ENCODE measurements at places on chromosomes 13 and 19. TPM values are rescaled to one million over a fixed set of nuclear protein-coding genes. Genes with fewer than 3 reads are reported as not detected.

The ZNF497 gene
- total RNA-seq, result 6.6 TPM

The CADM4 gene
- 49.4 TPM for total RNA-seq

The MAST1 gene
- total RNA-seq, result 2.4 TPM

The WDR88 gene
- total RNA-seq, result not detected

The ODAD3 gene
- 2.7 TPM for total RNA-seq

The KLK15 gene
- total RNA-seq, result 8.5 TPM

The GPR12 gene
- 0.05 TPM for total RNA-seq

The RFX1 gene
- 9.2 TPM for total RNA-seq

GRCh38 chr13:20969182-20969581, 66.6 kb upstream of the XPO4 start:
- no peaks in the 10 kb centered on the region for H3K4me1 ChIP-seq
- H3K27me3 ChIP-seq, result no peaks in the 10 kb centered on the region
- no peak for DNase-seq

GRCh38 chr19:34269081-34269480, 14.7 kb downstream of the GARRE1 start:
- H3K36me3 ChIP-seq, result no peaks in the 10 kb centered on the region
- H3K4me3 ChIP-seq, result no peak overlapping the region
- H3K27ac ChIP-seq, result no peak overlapping the region
- H3K4me1 ChIP-seq, result no peaks in the 10 kb centered on the region
- no peaks in the 10 kb centered on the region for H3K27me3 ChIP-seq
- no peak for DNase-seq

DNA sequence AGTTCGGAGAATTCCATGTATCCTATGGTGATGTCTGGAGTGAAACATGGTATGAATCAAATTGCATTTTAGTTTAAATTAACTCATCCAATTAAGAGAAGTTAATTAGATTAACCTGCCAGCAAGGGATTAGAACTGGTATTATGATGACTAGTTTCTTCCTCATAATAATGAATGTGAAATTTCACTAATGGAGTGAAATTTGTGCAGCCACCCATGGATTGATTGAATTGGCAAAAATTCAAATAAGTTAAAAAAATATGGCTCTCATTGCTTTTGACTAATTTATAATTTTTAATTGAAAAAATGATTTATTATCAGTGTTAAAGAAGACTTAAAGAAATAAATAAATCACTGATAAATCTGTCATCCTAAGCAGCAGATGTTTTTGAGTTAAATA, 232.0 kb downstream of the KCNRG start:
- no peak overlapping the region for H3K27ac ChIP-seq
- no peaks in the 10 kb centered on the region for H3K36me3 ChIP-seq
- no peak for DNase-seq
- no peaks in the 10 kb centered on the region for H3K4me1 ChIP-seq
- no peak overlapping the region for H3K4me3 ChIP-seq
- no peaks in the 10 kb centered on the region for H3K27me3 ChIP-seq

- H3K27me3 ChIP-seq, result no peaks in the 10 kb centered on the region
- H3K36me3 ChIP-seq, result no peaks in the 10 kb centered on the region
- peak overlapping the region; percentile 80 for H3K27ac ChIP-seq
- no peaks in the 10 kb centered on the region for H3K4me1 ChIP-seq
- no peak for DNase-seq
Observed at GRCh38 chr13:110410000-110410399, 102.9 kb downstream of the COL4A2 start.

DNA sequence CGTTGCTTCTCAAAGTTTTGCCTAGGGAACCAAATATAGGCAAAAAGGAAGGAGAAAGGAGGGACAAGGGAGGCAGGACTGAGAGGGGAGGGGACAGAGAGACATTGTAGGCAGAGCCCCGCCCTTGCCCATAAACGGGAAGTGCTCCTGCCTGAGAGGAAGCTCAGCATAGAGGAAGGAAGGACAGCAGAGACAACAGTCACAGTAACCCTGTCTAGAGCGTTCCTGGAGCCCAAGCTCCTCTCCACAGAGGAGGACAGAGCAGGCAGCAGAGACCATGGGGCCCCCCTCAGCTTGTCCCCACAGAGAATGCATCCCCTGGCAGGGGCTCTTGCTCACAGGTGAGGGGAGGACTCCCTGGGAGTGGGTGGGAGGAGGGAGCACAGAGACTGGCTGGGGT, at the start of gene CEACAM21:
Gene CEACAM21 (plus strand): TSS at position 169 of the 400 bp plus-strand sequence. CDS start 109 bp downstream, at position 278.
- H3K4me3 ChIP-seq, result no peak within 1 kb of the TSS
- H3K27ac ChIP-seq, result no peak within 1 kb of the TSS
- no peaks in the 10 kb centered on the region for H3K27me3 ChIP-seq
- H3K4me1 ChIP-seq, result no peaks in the 10 kb centered on the region
- H3K36me3 ChIP-seq, result no peaks in the 10 kb centered on the region

GRCh38 chr19:39351537-39352064, 9.4 kb downstream of the SAMD4B start:
- no peak overlapping the region for H3K27ac ChIP-seq
- H3K27me3 ChIP-seq, result no peaks in the 10 kb centered on the region
- DNase-seq, result no peak
- no peaks in the 10 kb centered on the region for H3K4me1 ChIP-seq
- H3K36me3 ChIP-seq, result no peaks in the 10 kb centered on the region

DNA sequence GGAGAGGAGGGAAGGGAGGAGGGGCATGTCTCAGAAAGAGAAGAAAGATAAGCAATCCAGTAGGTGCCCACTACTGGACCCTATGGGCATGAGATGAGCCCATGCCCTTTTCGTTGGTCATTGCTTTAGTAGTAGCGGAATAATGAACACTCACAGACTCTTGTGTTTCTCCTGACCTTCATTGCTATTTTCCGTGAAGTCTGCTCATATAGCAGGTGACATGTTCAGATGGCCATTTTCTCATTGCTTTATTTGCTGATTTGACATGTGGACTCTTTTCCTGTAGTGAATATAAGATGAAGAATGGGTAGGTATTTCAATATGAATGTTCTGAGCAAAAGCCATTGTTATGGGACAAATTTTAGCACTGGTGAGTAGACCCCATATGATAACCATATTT, 16.4 kb downstream of the WDFY2 start:
- no peaks in the 10 kb centered on the region for H3K4me1 ChIP-seq

DNA sequence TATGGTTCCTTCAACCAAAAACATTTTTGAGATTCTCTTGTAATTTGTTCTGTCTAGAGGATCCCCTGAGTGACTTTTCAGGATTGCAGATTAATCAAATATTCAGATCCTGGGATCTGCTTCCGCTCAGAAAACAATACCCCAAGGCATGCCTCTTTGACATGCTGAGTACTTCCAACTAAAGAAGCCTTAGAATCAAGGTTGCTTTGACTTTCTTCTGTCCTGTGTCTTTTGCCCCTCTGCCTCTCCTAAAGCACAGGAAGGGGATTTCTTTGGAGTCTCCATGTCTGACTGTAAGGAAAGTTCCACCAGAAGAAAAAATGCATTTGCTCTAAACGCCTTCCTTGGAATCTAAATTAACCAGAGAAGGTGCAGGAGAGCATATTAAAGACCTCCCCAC, 431.5 kb downstream of the FGF14 start:
- no peaks in the 10 kb centered on the region for H3K27me3 ChIP-seq
- DNase-seq, result no peak
- H3K4me1 ChIP-seq, result no peaks in the 10 kb centered on the region
- no peak overlapping the region for H3K4me3 ChIP-seq
- no peak overlapping the region for H3K27ac ChIP-seq

DNA sequence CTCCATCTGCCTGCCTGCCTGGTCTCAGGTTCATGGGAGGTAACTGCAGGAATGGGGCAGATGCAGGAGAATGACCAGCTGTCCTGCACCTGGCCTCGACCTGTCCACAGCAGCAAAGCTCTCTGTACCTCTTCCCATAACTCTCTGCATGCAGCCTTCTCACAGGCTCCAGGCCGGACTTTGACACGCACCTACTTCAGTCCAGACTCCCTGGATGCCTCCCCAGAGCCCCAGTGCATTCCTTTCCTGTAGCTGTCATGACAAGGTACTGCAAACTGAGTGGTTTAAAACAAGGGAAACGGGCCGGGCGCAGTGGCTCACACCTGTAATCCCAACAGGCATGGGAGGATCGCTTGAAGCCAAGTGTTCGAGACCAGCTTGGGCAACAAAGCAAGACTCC, 3.3 kb downstream of the NANOS2 start:
- H3K4me1 ChIP-seq, result no peaks in the 10 kb centered on the region
- DNase-seq, result no peak
- H3K27me3 ChIP-seq, result peaks cover 3% of the 10 kb centered on the region
- H3K27ac ChIP-seq, result no peak overlapping the region

GRCh38 chr13:79258489-79258888, 147.6 kb downstream of the RBM26 start:
- no peaks in the 10 kb centered on the region for H3K4me1 ChIP-seq
- DNase-seq, result no peak
- H3K4me3 ChIP-seq, result no peak overlapping the region
- no peaks in the 10 kb centered on the region for H3K36me3 ChIP-seq
- H3K27me3 ChIP-seq, result no peaks in the 10 kb centered on the region

GRCh38 chr13:103431856-103432255, 365.6 kb upstream of the SLC10A2 start:
- no peaks in the 10 kb centered on the region for H3K36me3 ChIP-seq
- H3K4me3 ChIP-seq, result no peak overlapping the region
- DNase-seq, result no peak
- no peaks in the 10 kb centered on the region for H3K4me1 ChIP-seq
- no peak overlapping the region for H3K27ac ChIP-seq

DNA sequence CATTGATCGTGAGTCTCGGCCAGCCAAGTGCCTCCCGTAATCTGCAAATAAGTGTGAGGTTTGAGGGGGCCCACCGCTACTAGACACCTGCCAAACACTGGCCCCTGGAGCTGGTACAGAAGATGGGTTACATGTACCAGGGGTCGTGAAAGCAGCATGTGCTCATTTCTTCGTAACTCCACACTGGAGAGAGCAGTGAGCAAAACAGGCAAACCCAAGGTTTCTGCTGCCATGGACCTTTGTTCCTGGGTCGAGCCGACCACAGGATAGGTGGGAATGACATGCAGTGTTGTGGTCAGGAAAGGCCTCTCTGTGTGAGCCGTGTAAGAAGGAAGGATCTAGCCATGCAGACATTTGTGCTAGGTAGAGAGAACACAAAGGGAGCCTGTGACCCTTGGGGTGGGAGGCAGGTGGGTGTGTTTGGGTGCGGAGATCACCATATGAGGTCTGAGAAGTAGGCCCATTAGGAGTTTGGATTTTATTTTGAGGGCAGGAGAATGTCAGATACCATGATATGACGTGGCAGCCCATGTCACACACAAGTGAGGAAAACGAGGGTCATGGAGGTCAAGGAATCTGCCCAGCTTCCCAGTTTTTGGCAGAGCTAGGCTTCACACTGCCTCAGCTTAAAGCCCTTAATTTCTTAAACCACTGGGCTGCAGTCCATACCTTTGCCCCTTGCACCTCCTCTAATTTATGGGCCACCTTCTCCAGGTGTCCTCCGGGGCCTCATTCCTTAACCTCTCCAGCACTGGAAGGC, 919 bp downstream of the GTF3A start:
- peak overlapping the region; percentile 87 for H3K27ac ChIP-seq
- no peak for DNase-seq
- peak overlapping the region; percentile 54 for H3K4me3 ChIP-seq
- peaks cover 6% of the 10 kb centered on the region for H3K4me1 ChIP-seq
- H3K36me3 ChIP-seq, result no peaks in the 10 kb centered on the region

GRCh38 chr13:45966715-45967114, 85.8 kb downstream of the ZC3H13 start:
- H3K27ac ChIP-seq, result no peak overlapping the region
- no peaks in the 10 kb centered on the region for H3K36me3 ChIP-seq
- H3K27me3 ChIP-seq, result no peaks in the 10 kb centered on the region
- no peak for DNase-seq
- no peaks in the 10 kb centered on the region for H3K4me1 ChIP-seq
- no peak overlapping the region for H3K4me3 ChIP-seq

DNA sequence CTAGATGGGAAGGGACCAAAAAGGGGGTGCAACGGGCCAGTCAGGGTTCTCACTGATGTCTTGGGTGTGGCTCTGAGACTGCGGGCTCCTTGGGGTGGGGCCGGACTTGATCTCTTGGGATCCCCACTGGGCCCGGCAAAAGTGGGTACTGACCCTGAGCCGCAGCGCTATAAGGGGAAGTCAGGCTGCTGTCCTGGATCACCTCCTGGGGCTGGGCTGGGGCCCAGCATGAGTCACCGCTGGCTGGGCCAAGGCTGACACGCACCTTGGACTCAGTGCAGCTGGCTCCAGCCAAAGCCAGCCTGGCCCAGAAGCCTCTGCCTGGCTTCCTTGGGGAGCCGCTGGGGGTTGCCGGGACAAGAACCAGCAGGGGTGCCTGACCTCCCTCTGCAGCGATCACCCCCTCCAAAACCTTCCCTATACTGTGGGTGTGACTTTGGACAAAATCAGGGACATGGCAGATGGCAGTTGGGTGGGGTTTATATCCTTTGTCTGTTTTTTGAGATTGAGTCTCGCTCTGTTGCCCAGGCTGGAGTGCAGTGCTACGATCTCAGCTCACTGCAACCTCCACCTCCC, 617 bp upstream of the IQCN start:
- no peaks in the 10 kb centered on the region for H3K36me3 ChIP-seq
- peak overlapping the region; percentile 70 for H3K27ac ChIP-seq
- peak; percentile 88 for DNase-seq
- H3K4me1 ChIP-seq, result peaks cover 16% of the 10 kb centered on the region

GRCh38 chr13:21233086-21233485, 56.6 kb downstream of the MRPL57 start:
- no peaks in the 10 kb centered on the region for H3K4me1 ChIP-seq
- H3K36me3 ChIP-seq, result no peaks in the 10 kb centered on the region
- no peaks in the 10 kb centered on the region for H3K27me3 ChIP-seq
- H3K27ac ChIP-seq, result no peak overlapping the region

DNA sequence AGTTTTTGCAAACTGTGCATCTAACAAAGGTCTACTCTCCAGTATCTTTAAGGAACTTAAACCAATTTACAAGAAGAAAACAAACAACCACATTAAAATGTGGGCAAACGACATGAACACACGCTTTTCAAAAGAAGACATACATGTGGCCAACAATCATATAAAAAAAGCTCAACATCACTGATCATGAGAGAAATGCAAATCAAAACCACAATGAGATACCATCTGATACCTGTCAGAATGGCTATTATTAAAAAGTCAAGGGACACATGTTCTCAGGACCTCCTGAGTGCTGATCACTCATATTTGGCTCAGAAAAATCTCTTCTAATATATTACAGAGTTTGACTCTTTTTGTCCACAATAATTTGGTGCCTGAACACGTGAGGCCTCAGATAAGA, 14.2 kb upstream of the LILRB1 start:
- H3K36me3 ChIP-seq, result no peaks in the 10 kb centered on the region
- H3K4me3 ChIP-seq, result no peak overlapping the region
- no peak for DNase-seq
- no peak overlapping the region for H3K27ac ChIP-seq
